ENCODE measurements at places on chromosomes 11 and 22. TPM values are rescaled to one million over a fixed set of nuclear protein-coding genes. Genes with fewer than 3 reads are reported as not detected.

The TRIM51 gene
- total RNA-seq, result not detected

The HOATZ gene
- total RNA-seq, result not detected

The C11orf91 gene
- total RNA-seq, result not detected

GRCh38 chr22:28155808-28156207, 236.8 kb upstream of the PITPNB start:
- no peak for DNase-seq

DNA sequence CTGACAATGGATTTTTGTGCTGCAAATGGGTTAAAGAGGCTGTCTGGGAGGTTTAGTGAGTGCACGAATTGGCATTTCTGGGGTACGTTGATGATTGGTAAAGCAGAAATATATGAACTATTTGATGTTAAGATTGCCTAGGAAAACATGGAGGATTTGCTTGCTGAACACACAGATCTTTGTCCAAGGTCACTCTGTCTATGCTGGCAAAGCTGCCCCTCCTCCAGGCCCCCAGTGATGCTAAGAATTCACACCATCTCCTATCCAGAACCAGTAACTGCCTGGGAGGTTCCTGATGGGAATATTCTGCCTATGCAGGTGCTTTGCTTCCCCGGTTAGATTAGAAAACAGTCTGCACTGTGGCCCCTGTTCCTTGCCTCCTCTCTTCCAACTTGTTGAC, 5.8 kb downstream of the MTNR1B start:
- no peak for DNase-seq

DNA sequence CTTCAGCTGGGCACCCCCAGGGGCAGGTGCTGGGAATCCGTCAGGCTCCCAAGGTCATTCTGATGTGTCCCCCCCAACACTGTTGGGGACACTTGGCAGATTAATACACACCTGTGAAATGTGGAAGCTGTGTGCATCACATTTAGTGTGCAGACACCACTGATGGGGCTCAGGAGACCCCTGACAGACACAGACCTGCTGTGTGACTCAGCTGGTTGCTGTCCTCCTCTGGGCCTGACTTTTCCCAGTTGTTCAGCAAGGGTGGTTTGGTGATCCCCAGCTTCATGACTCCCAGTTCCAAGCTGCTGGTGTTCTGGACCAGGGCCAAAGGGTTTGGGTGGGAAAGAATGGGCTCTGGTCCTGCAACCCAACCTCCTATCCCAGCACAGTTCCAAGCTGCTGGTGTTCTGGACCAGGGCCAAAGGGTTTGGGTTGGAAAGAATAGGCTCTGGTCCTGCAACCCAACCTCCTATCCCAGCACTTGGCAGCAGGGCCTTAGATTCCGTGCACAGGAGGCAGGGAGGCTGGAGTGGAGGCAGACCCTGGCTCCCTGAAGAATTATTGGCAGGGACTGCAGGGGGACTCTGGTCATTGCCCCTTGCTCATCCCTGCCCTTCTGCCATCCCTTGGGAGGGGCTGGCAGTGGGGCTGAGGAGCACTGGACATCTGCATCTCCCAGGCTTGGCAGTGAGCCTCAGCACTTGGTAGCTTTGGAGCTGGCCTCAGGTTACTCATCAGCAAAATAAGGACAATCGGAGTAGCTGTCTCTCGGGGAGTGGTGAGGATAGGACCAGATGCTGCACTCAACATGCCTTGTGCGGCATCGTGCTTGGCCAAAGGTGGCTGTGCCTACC, 8.4 kb upstream of the OMP start:
- DNase-seq, result peak; percentile 44

The SGSM1 gene
- not detected for total RNA-seq

The TP53AIP1 gene
- not detected for total RNA-seq

DNA sequence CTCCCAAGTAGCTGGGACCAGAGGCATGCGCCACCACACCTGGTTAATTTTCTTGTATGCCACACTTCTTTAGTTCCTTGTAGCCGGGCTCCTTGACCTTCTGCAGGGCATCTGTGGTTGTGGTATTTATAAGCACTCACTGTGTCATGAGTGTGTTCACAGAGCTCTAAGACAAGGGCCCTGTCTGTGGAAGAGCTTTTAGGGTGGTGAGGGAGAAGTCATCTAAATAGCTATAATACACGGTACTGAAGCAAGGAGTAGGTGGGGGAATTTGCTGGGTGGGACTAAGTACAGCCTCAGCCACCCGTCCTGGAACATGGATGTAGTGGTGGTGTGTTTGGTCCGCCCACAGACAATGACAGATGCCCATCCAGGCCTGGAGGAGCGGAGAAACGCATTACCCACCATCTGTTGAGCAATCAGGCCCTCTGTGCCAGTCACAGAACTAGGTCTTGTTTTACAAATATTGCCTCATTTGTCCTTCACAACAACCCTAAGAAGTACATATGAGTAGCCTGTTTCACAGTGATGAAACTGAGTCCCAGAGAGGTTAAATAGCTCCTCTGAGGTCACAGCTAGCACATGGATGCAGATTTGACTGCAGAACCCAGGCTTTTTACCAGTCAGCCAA, 10.1 kb downstream of the ACO2 start:
- DNase-seq, result peak; percentile 45

The SAA1 gene
- 0.32 TPM for total RNA-seq

DNA sequence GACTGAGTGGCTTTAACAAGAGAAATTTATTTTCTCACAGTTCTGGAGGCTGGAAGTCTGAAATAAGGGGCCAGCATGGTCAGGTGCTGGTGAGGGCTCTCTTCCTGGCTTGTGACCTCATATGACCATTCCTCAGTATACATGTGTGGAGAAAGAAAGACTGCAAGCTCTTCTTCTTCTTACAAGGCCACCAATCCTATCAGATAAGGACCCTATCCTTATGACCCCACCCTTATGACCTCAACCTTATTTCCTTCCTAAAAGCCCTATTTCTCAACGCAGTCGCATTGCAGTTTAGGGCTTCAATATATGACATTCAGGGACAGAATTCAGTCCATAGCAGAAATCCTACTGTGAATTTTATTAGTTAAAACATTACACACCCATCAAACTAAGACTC, 124.4 kb upstream of the RAG2 start:
- no peak for DNase-seq

DNA sequence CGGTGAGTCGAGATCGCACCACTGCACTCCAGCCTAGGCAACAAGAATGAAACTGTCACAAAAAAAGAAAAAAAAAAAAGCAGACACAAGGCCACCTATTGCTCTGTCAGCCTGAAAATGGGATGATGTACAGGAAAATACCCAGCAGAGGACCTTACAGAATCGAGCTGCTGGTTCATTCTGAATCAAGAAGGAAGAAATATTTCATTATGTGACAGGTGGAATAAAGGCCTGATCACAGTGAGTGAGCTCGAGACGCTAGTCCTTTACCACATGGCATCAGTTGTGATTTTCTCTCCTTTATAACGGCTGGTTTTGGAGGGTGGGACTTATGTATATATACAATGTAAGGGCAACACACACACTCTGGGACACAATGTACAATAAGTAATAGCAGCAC, 340.0 kb downstream of the LARGE1 start:
- no peak for DNase-seq

DNA sequence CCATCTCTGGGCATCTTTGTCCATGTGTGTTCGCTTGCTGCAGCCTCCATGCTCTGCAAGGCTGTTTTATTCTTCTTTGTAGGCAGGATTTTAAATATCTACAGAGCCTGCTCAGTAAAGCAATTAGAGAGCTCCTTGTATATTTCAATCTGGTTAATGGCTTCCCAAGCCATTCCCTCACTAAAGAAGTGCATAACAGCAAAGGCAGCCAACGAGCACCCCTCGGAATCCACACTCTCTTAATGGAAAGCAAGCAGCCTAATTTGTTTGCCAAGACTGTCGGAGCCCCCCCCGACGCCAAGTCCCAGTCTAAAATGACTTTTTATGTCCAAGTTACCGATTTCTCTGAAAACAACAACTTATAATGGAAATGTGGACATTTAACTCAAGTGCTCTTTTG, 123.6 kb downstream of the ARL14EP start:
- DNase-seq, result no peak

The CHRNA10 gene
- 0.59 TPM for total RNA-seq

DNA sequence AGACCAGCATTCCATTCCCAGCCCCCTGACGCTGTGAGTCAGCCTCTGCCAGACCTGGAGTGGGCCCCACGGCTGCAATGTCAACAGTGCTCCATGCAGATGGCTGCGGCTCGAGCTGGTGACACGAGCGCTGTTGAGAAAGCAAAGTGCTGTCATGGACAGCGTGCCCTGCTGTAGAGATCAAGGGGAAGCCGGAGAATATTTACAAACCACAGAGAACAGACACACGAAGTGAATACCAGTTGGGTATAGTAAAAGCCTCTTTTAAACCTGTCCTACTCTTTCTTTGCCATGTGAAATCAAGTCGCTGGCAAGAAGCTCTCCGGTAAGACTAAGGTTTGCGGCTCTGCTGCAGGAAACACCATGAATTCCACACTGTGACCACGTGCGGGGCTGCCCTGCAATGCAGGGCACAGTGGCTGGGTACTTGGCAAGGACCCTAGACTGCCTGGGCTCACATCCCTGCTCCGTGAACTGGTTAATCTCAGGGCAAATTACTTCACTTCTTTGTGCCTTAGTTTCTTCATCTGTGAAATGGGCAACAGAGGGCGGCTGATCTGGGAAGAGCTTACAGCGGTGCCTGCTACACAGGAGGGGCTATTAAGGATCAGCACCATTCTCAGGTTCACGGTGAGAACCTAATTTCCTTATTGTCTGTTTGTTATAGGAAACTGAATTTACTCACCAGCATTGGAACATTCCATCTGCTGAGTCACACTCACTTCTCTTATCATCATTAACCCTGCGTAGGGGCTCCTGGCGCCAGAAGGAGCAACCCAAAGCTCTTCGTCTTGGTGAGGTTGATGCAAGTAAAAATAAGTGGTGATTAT, 27.8 kb upstream of the ELFN2 start:
- peak; percentile 61 for DNase-seq

DNA sequence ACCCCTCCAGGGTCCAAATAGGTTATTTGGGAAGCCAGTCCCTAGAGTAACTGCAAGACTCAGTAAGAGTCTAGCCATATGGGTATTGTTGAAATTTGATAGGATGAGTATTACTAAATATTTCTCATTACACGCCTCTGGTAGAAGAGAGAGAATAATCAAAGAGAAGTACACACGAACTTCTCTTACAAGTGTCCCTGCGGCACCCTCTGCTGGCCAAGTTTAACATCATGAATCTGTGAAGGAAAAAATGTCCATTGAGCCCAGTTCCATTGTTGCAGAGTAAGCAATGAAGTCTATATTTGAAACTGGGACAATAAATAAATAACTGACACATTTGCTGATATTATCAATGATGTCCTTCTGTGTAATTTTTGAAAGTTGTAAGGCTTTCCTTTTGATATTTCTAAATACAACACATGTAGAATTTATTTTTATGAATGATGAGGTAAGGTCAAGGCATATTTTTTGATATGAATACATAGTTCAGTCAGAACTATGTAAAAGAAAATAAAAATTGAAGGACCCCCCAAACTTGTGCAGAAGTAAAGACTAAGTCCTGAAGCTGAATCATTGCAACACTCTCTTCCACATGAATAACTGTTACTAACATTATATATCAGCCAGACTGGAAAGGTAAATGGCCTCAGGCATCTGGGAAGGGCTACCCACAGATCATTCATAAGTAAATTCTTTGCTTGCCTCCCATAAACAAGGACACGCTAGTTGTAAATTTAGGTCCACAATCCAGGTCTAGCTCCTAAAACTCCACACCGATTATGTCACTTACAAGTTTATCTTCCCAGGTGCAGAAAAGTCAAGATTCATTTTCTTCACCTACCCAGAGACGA, 10.0 kb downstream of the OR51L1 start:
- DNase-seq, result peak; percentile 73

Data from myocyte (in vitro differentiated cells).